Neural crest cell (in vitro differentiated cells): ENCODE measurements at places on chromosomes 5 and 9.

GRCh38 chr9:86285261-86285660 is 2.9 kb upstream of the ISCA1 start:
- peaks cover 45% of the 10 kb centered on the region for H3K4me1 ChIP-seq
- no peak overlapping the region for H3K27ac ChIP-seq
- DNase-seq = no peak
- peaks cover 15% of the 10 kb centered on the region for H3K27me3 ChIP-seq
- peak overlapping the region; percentile 25 for H3K4me3 ChIP-seq

GRCh38 chr9:100589582-100589981 is 11.7 kb downstream of the CAVIN4 start:
- DNase-seq = no peak
- H3K4me3 ChIP-seq = no peak overlapping the region
- no peak overlapping the region for H3K27ac ChIP-seq
- H3K36me3 ChIP-seq = peaks cover 7% of the 10 kb centered on the region

GRCh38 chr5:154984946-154985516 is 28.5 kb upstream of the KIF4B start:
- DNase-seq = no peak
- H3K27me3 ChIP-seq = no peaks in the 10 kb centered on the region
- no peak overlapping the region for H3K27ac ChIP-seq
- peaks cover 7% of the 10 kb centered on the region for H3K36me3 ChIP-seq

GRCh38 chr5:96741106-96741505 is 66.6 kb downstream of the ERAP1 start:
- H3K36me3 ChIP-seq = peaks cover 26% of the 10 kb centered on the region
- H3K27ac ChIP-seq = no peak overlapping the region
- no peak for DNase-seq

DNA sequence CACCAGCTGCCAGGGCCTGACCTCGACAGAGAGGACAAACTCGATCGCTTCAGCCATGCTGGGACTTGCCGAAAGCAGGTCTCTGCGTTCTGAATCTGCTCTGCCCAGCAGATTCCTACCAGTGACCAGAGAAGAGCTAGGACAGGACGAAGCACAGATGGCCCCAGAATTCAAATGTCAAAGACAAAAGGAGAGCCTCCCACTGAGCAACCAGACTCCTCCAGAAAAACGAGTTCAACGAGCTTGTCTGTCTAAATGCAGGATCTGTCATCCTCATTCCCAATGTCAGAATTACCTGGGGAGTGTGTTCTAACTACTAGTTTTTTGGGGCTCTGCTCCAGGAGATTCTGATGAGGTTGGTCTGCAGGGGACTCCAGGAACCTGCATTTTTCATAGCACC is 13.4 kb downstream of the AK8 start:
- no peak overlapping the region for H3K4me3 ChIP-seq
- DNase-seq = no peak
- H3K27ac ChIP-seq = no peak overlapping the region
- H3K27me3 ChIP-seq = no peaks in the 10 kb centered on the region
- H3K4me1 ChIP-seq = peaks cover 4% of the 10 kb centered on the region

DNA sequence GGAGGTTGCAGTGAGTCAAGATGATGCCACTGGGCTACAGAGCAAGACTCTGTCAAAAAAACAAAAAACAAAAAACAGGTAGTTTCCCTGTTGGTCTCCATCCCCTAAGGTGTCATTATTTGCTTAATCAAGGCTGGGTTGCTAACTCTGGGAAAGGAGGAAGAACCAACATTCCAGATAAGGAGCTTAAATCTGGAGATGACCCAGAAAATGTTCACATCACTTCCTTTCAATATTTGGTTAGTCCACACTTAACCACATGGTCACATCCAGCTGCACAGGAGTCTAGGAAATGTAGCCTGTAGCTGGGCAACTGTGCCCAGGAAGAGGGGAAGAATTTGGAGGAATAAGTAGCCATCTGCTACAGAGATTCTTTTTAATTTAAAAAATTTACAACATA is 25.9 kb upstream of the MEGF9 start:
- H3K36me3 ChIP-seq = no peaks in the 10 kb centered on the region
- no peak for DNase-seq
- H3K27ac ChIP-seq = no peak overlapping the region
- peaks cover 4% of the 10 kb centered on the region for H3K4me1 ChIP-seq
